ENCODE measurements at places on chromosomes 2 and 18. TPM values are rescaled to one million over a fixed set of nuclear protein-coding genes. Genes with fewer than 3 reads are reported as not detected.

LYPD1 gene
- 57.0 TPM for total RNA-seq

SPATA3 gene
- not detected for total RNA-seq

POTEI gene
- total RNA-seq: 0.06 TPM

PCGF1 gene
- total RNA-seq: 8.9 TPM

ICA1L gene
- total RNA-seq: 20.7 TPM

NETO1 gene
- 0.29 TPM for total RNA-seq

CRYGD gene
- not detected for total RNA-seq

TSGA10 gene
- 14.7 TPM for total RNA-seq

TSPYL6 gene
- total RNA-seq: not detected

GPR39 gene
- 4.3 TPM for total RNA-seq

ADCY3 gene
- 52.3 TPM for total RNA-seq

STAMBP gene
- total RNA-seq: 20.3 TPM

Data from metanephros (tissue), 2 donors.